ENCODE measurements at places on chromosomes 12 and 14.

DNA sequence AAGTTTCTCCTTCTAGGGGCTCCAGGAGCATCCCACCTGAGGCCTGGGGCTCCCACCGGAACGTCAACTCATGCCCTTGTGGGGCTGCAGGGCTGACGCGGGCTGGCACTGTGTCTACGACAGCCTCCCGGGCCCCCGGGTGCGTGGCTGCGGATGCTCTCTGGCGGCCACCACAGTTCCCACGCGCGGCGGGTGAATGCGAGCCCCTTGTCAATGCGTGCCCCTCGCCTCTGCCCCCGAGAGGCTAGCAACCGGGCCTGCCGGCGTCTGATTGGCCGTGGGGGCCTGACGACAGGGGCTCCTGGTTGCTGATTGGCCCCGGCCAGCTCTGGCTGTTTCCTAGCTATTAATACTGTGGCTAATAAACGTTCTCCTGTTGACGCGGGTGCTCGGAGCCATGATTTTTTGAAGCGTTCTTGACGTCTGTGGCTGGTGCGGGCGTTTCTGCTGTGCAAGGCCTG lies 1.8 kb upstream of the MEG3 start:
- no peak for DNase-seq

DNA sequence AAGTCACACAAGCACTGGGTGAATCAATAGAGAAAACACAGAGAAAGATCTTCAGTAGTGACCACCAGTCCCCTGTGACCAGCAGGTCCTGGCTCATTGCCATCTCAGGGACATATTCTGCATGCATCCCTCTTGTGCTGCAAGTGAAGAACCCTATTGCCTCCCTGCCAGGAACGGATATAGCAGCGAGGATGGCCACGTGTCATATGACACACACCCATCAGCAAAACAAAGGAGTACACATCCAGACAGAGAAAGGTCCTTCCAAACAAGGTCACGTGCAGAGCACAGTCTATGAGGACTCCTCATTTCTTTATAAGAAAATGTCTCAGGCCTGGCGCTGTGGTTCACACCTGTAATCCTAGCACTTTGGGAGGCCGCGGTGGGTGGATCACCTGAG lies 638.4 kb downstream of the FLRT2 start:
- no peak for DNase-seq

- no peak for DNase-seq
Measured at GRCh38 chr14:36514278-36515104, 5.5 kb downstream of the NKX2-1 start.

DNA sequence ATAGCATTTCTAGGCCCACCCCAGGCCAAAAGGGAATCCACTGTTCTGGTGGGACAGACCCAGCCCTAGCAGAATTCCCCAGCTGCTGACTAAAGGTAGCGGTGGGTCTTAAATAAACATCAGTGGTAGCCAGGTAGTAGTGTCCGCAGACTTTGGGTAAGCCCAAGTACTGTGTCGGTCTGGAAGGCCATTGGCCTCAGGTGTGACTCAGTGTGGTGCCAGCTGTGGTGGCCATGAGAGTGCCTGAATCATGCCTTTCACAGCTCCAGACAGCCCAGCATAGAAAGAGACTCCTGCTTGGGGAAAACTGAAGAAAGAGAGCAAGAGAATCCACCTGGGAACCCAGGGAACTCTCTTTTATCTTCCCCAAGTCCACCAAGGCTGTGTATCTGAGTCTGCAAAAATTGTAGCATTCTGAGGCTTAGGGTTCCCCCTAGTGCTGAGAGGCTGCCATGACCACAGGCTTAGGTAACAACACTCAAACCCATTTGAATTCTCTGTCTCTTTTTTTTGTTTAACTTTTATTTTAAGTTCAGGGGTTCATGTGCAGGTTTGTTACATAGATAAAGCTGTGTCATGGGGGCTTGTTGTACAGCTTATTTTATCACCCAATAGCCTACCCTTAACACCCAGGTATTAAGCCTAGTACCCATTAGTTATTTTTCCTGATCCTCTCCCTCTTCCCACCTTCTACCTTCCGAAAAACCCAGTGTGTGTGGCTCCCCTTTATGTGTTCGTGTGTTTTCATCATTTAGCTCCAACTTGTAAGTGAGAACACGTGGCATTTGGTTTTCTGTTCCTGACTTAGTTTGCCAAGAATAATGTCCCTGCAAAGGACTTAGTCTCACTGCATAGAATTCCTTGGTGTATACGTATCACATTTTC lies 16.7 kb upstream of the CD163L1 start:
- no peak for DNase-seq

GRCh38 chr12:127170226-127171180 lies 1096.5 kb upstream of the TMEM132C start:
- no peak for DNase-seq

DNA sequence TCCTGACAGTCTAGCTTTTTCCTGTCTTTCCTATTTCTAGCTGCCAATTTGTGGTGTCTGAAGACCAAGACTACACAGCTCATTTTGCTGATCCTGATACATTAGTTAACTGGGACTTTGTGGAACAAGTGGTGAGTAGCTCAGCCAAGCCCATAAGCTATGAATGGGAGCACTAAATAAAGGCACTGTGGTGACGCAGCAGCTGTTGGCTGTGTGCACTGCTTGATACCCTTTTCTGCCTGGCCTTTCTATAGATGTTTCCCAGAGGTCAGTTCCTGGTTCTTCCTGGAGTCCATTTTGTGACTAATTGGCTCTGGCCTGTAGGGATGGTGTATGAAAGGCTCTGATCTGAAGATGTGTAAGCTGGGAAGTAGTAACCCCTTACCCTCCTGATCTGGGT lies 20.5 kb downstream of the RNF10 start:
- no peak for DNase-seq

DNA sequence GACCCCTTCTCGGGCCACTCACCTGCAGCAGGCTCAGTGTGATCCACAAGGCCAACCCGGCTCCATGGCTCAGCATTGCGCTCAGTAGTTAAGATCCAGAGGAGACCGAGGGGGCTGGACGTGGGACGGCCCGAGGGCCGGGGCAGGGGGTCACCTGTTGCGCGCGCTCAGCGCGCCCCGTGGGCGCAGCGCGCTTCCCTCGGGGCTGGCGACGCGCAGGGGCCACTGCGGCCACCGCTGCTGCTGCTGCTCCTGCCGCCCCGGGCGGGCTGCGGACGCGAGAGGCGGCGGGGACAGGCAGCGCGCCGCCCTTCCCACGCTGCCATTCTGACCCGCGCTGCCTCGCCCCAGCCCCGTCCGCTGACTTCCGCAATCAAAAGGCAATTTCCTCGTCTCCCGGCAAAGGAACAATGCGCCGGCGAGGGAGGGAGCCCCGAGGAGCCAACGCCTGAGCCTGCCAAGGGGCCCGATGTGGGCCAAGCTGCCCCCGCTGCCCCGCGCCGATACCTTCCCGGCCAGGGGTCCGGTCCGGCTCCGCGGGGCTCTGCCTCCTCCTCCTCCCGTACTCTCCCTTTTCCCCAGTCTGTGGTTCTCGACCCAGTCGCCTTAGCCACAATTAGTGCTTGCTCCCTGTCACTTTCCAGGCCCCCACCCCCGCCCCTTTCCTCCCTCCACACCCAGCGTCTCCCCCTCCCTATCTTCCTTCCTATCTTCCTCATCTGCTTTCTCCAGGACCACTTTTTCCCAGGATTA lies 27.3 kb downstream of the PTPRB start:
- DNase-seq: no peak

- DNase-seq: no peak
Measured at GRCh38 chr12:82486524-82487235, 128.4 kb downstream of the METTL25 start.

GRCh38 chr14:69614592-69614991 lies 3.2 kb downstream of the SUSD6 start:
- DNase-seq: peak; percentile 64

GRCh38 chr12:119673634-119674033 lies 5.7 kb downstream of the PRKAB1 start:
- DNase-seq: no peak

DNA sequence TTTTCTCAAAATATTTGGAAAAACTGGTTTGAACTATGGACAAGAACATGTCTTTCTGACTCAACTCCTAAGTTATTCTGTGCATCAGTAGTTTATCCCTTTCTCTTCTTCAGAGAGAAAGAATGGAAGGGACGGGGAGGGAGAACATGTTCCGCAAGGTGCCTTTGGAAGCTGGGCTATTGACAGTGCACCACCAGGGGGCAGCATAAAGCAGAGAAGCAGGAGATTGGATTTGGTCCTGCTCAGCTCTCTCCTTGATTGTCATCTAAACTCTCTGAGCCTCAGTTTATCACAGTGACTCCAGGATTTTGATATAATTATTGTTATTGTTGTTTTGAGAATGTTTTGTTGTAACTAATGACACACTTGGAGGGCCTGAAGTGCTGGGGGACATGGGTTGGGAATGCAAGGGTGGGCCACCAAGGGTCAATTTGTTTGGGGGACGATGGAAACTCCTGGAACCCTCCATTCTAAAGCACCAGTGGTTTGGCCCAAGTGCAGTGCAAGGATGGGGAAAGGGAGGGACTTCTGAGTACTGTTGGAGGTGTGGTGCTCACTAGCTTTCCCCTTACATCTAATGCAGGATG lies 45.3 kb upstream of the ANO6 start:
- no peak for DNase-seq

DNA sequence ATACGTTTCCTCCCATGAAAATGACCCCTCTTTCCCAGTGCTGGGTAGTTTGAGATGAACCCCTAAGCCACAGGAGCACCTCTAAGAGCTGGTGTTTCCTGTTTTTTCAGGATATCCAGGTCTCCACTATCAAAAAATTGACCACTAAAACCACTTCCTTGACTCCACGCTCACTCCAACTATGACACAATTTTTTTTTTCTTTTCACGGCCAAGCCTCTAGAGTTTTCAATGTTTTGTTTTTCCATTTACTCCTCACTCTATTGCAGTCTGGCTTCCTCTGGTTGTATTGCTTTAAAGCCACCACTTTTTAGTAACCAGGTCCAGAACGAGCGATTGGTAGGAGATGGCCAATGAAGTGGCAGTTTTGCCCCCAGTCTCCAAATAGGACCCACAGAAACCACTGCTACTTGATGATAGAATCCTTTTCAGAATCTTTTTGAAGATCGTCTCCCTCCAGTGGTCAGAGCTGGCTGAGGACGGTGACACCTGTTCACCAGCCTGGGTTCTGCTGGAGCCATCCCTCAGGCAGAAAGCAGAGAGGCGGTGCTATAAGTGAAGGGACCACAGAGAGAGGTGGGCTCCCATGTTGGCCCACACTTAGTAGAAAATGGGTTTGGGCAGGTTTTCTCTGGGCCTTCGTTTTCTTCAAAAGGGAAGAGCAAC lies 454.4 kb downstream of the VRK1 start:
- no peak for DNase-seq

DNA sequence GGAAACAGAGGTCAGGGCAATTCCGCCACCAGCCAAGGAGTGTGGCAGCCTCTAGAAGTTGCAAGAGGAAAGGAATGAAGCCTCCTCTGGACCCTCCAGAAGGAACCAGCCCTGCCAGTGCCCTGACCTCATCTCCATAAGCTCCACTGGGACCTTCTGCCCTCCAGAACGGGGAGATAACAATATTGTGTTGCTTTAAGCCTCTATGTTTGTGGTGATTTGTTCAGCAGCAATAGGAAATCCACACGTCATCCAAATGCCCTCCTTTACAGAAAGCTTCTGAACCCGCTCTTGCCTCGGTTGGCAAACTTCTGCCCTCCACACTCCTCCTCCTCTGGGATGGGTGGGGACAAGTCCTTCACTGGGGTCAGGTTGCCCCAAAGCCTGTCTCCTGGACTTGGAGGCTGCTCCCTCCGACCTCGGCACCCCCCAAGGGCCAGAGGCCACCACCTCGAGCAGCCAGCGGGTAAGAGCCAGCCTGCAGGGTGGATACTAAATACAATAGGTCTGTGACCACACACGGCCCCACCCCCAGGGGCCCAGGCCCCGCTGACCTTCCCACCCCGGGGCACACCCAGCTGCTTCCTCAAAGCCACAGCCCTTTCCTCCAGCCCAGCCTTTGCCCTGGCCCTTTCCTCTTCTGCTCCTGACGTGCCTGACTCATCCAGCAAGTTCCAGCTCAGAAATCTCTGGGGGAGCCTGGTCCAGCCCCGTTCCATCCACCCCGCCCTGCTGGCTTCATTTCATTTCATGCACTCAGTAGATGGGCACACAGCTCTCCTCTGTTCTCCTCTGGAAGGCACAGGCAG lies 58.7 kb upstream of the NCOR2 start:
- DNase-seq: no peak

DNA sequence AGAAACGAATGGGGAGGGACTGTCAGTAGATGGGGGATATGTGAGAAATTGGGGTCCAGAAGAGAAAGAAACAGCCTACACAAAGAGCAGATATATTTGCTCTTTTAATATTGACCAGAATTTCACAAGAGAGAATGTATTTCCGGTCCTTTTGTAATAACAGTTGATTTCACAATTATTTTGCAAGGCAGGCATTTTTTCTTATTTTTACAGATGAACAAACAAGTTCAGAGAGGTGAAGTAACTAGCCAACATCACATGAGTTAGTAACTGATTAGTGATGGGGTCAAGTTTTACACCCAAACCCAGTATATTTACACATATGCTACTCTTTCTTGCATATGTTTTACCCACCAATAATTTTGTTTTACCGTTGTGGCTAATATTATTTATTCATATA lies 188.2 kb downstream of the NAV3 start:
- no peak for DNase-seq

GRCh38 chr12:45730348-45731189 lies 1.1 kb downstream of the ARID2 start:
- no peak for DNase-seq

DNA sequence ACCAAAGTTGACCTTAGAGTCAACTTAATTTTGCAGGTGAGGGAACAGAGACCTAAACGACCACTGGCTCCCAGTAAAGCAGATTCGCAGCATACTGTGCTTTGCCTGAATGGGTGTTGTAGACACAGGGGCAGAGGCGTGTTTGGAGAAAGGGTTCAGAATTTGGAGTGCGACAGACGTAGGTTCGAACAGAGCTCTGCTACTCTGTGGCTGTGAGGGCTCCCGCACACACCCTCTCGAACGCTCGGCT lies 243 bp upstream of the TOMM20L start:
- DNase-seq: no peak

DNA sequence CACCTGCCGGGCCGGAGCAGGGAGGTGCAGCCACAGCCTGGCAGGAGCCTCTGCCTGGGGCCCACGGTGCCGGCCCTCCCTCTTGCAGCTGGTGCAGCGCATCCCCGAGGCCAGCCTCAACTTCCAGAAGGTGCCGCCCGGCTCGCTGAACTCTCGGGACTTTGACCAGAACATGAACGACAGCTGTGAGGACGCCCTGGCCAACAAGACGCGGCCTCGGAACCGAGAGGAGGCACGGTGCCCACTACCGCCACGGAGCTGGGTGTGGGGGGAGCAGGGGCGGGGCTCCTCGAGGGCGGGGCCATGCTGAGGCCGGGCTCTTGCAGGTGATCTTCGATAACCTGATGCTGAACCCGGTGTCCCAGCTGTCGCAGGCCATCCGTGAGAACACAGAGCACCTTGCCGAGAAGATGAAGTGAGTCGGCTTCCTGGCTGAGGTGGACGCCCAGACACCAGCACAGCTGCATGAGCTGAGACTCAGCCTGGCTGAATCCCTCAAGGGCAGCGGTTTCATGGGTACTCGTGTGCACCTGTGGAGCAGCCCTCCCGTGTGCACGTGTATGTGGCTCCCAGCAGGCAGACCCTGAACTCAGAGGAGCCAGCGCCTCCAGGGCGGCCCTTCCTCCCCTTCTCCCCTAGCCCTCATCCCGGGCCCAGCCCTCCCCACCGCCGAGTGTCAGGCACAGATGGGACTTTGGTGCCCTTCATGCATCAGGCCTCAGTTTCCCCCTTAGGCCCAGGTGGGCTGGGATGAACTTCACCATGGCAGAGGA lies 28.6 kb downstream of the CEP170B start:
- no peak for DNase-seq

All from SIG-M5 (cell line).